ENCODE measurements at places on chromosomes 4 and X. TPM values are rescaled to one million over a fixed set of nuclear protein-coding genes. Genes with fewer than 3 reads are reported as not detected.

DNA sequence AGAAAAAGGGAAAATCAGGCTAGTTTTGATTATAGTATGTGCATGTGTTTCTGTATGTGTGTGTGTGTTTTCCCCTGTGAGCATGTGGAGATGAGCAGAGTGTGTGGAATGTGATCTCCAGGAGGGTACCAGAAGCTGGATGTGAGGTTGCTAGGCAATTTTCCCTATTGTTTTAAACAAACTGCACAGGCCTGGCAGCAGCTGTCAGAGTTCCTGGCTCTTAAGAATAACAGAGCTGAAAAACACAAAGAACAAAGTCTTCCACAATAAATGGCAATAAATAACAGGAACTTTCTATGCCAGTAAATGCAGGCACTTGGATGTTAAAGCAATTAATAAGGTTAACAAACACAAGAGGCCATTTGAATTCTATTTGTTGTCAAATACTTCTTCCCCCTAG is 344.6 kb upstream of the CTSO start:
- H3K4me1 ChIP-seq, result no peaks in the 10 kb centered on the region
- H3K36me3 ChIP-seq, result no peaks in the 10 kb centered on the region
- H3K4me3 ChIP-seq, result no peak overlapping the region
- DNase-seq, result no peak
- no peak overlapping the region for H3K27ac ChIP-seq

GRCh38 chr4:11487868-11488544 is 59.3 kb upstream of the HS3ST1 start:
- H3K4me1 ChIP-seq, result no peaks in the 10 kb centered on the region
- DNase-seq, result no peak
- no peaks in the 10 kb centered on the region for H3K27me3 ChIP-seq
- no peaks in the 10 kb centered on the region for H3K36me3 ChIP-seq
- no peak overlapping the region for H3K27ac ChIP-seq

- no peak for DNase-seq
- no peaks in the 10 kb centered on the region for H3K27me3 ChIP-seq
- H3K36me3 ChIP-seq, result peaks cover 5% of the 10 kb centered on the region
- peak overlapping the region; percentile 40 for H3K4me3 ChIP-seq
- H3K4me1 ChIP-seq, result peaks cover 50% of the 10 kb centered on the region
- H3K27ac ChIP-seq, result peak overlapping the region; percentile 77
These were observed 314 bp downstream of the DNASE1L1 start for GRCh38 chrX:154408659-154409221.

DNA sequence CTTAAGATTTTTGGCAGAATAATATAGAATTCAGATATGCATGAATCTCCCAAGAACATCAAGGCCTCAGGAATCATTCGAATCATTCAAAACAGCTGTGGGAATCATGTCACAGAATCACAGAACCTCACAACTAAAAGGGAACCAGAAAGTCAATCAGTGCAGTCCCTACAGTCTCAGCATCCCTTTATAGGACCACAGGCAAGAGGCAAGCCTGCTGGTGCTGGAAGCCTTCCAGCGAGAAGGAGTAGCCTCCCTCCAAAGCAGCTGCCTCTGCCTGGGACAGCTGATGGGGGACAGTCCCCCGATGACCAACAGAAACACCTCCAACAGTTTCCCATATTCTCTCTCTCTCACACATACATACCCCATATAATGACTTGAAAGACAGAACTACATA is 20.7 kb downstream of the QDPR start:
- DNase-seq, result no peak
- no peaks in the 10 kb centered on the region for H3K27me3 ChIP-seq
- H3K4me3 ChIP-seq, result no peak overlapping the region
- peaks cover 16% of the 10 kb centered on the region for H3K4me1 ChIP-seq

DNA sequence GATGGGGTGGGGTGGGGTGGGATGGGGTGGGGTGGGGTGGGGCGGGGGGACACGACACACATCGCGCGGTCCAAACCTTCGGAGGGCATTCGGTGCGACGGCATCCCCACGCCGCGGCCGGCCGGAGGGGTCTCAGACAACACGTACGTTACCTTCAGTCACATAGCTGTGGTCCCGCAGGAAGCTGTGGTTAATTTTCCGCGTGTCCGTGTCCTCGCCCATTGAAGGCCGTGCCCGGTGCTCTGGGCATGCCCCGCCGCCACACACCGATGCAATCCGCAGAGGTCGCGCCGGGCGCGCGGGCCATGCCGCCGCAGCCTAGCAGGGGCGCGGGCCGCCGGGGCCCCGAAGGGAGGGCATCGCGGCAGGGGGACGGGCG is 417 bp downstream of the PPP2R2C start:
- H3K4me3 ChIP-seq, result no peak overlapping the region
- no peaks in the 10 kb centered on the region for H3K36me3 ChIP-seq
- H3K27me3 ChIP-seq, result peaks cover 7% of the 10 kb centered on the region
- H3K4me1 ChIP-seq, result no peaks in the 10 kb centered on the region
- DNase-seq, result no peak

Gene BST1
- not detected for total RNA-seq

Gene HTRA3
- not detected for total RNA-seq

Gene MXD4
- total RNA-seq, result 13.5 TPM

Gene ADRA2C
- 0.54 TPM for total RNA-seq

Data from K562 (cell line).